ENCODE measurements at places on chromosomes 3 and 15.

GRCh38 chr3:109132801-109133473, 3.6 kb upstream of the C3orf85 start:
- DNase-seq = no peak

GRCh38 chr3:127115691-127116351, 77.1 kb upstream of the PRR23E start:
- no peak for DNase-seq

GRCh38 chr3:65401359-65402305, 637.1 kb downstream of the MAGI1 start:
- no peak for DNase-seq

GRCh38 chr15:98923171-98923570, 84.4 kb downstream of the PGPEP1L start:
- DNase-seq = no peak

DNA sequence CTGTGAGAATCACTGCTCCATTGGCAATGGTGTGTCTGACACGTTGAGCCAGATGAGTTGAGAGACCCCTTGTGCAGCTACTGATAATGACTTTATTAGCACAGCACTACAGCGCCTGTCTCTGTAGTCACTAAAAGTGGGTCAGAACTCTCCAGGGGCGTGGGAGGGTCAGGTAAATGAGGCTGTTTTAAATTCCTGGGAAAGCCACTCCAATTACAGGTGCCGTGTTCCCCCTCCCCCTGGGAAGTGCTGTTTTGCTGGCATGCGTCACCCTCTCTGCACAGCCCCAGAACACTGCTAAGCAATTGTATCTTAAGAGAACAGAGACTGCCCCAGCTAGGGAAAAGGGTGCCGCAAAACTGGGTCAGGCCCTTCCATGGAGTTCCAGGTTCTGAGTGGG, 21.5 kb upstream of the CPNE9 start:
- DNase-seq = no peak

DNA sequence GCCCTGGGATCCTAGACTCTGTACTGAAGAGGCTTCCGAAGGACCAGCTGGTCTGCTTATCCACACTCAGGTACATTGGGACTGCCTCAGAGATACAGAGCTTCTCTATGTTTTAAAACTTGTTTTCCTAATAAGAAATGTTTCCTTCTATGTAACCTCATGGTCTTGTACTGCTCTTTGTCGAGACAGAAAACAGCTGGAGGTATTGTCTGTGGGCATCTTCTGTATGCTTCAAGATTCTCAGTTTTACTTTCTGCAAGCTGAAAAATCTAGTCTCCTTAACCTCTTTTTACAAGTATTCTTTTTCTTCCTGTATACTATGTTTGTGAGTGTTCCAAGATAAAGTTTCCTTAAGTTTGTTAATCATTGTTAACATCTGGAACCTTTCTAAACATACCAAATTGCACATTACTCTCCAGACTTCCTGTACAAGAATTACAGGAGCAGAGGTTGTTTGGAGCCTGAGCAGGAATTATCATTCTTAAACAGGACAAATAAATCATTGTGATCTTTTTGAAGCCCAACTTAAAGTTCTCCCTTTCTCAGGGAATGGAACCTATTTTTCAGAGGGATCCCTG, 358.3 kb upstream of the CFAP20DC start:
- no peak for DNase-seq

- no peak for DNase-seq
Observed at GRCh38 chr3:52393131-52393807, 51.6 kb downstream of the SEMA3G start.

DNA sequence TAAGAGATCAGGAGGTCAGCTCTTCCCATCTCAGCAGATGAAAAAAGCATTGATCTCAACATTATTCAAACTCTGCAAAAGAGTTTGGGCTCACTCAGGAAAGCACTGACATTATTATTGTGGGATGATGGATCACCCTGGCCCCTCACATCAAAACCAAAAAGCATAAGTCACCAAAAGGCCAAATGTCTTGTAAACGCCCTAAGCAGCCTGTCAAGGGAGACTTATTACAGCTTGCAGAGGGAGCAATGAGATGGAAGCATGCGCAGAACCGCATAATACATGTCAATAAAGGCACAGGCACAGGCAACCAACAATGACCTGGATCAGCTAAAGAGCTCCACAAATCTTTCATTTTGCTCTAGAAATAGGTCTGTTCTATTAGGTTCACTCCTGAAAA, 4.6 kb downstream of the FSIP1 start:
- no peak for DNase-seq

DNA sequence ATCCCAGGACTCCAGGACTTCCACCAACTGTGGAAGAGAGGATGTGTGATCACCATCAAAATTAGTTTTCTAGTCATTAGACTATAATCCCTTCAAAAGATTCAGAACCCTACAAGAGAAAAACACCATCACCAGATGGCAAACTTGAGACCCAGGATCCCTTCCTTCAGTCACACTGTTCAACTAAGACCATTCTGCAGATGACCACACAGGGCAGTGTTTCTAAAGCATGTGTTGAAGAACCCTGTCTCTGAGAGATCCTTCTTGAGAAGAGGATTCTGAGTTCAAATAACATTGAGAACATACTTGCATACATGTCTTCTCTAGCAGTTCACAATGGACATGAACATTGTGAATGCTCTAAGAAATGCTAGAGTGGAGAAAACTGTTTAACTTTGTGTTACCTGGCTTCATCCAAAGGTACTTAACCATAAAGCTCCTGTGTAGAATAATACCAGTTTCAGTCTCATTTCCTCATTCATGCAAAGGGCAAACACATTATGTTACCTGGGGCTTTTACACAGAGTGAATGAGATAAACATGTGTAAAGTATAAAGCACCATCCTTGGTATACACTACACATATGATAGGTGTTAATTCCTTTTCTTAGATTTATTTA, 2.4 kb upstream of the ADGRG7 start:
- DNase-seq = no peak
